Stimulated activated CD4-positive, alpha-beta T cell treated with anti-CD3 and anti-CD28 coated beads, Interleukin-1b, Interleukin-23, amount 100 ng/mL, for 1 hour (primary cell): ENCODE measurements at places on chromosomes 2 and 18.

- no peak for DNase-seq
These were observed 231.5 kb downstream of the ZEB2 start for GRCh38 chr2:144288438-144288837.

DNA sequence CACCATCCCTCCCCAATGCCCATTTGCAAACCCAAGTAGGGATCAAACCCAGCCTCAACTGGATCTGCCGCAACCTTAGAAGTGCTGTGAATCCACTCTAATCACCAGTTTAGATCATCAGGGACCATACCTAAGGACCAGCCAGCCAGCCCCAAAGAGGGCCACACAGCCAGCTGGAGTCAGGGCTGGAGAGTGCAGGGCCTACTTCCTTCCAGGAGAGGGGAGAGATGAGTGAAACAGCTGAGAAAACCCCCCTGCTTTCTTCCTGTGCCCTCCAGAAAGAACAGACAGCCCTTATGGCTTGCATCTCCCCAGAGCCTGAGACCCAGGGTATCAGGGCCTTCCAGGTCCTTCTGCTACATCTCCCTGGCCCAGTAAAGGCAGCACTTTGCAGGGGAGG lies 25.8 kb downstream of the YPEL5 start:
- DNase-seq = no peak

DNA sequence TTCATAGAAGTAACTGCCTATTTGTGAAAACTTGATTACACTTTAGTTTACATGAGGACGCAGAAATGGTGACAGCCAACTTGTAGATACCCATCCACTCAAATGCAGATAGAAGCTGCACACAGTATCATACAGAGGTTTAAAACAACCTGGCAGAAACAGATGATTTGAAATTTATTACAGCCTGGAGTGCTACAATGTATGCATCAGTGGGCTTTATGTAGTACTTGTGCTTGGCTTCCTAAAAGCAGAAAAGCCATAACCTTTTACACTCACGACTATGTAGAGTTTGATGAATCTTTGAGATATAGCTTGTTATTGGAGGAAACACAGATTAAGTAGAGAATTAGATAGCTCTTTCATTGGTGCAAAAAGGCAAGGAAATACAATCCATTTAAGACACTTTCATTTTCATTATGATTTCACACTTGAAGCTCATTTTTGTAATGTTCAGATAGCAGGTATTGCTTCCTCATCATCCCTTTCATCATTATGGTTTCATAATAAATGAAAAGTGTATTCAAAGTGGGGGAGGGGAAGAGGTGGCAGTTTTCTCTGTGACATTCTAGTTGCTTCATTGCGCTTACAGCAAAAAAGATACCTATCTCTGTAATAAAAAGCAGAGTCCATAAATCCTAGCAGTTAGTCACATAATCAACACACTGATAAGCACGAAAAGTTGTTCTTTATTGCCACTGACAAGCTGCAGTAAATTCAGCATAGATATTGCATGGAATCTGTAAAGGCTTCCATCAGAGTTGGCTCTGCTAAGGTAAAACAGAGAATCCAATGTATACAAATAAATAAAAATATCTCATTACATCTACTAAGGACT lies 789.8 kb upstream of the FSHR start:
- no peak for DNase-seq

DNA sequence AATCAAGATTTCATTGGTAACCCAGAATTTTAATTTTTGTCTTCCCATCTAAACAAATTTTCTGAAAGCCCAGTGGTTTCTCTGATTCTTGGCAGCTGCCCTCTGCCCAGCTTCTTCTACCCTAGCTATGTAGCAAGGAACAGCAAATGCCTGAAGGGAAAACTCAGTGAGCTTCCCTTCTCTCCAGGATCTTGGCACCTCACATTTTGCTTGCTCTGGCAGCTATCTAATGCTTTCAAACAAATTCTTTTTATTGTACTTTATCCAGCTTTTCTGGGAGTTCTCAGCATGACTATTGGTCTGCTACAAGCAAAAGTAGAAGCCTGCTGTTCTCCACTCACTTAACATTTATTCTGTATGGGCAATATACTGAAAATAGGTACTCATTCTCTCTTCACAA lies 18.3 kb upstream of the GFPT1 start:
- DNase-seq = no peak
